NCI-H2081 (cell line): ENCODE measurements at places on chromosomes 11 and 22.

DNA sequence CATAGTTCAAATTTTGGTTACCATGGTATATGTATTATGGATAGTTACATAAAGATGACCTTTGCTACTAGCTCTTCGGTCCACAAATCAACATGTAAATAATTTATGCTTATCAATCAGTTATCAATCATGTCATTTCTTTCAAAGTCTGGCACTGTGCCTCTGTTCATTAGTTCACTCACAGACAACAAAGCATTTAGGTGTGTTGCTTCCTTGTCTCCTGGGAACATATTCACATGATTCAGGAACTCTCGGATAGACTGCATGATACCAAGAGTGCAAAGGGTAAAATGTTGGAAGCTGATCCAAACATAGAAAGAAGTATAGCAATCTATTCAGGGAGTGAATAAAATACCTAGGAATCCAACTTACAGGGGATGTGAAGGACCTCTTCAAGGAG lies 14.3 kb upstream of the ACRV1 start:
- no peak for DNase-seq

DNA sequence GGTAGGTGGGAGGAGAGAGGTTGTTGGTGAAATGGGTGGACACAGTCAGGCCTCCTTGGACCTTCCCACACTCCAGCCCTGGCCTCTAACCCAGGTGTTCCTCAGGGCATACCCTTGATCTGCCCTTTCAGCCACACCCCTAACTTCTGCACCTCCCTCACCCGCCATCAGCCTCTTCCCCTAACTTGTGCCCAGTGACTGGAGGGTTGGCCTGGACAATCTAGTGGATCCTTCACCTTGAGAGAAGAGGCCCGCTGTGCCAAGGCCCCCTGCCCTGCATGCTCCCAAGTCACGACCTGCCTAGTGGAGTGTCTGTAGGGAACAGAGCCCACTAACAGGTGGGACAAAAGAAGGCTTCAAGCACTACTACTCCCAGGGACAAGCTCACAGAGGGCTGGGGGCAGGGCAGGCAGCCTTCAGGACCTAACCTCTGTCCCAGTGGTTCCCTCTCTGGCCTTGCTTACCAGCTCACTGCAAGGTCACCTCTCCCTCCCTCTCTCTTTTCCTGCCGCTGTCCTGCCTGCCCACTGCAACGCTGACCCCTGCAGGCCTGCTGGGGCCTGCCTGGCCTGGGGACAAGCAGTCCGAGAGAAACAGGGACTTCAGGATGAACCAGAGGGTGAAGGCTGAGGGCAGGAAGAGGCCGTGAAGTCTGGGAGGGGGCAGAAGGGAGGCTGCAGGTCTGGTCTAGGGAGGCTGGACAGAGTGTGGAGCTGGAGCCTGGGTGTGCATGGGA lies 3.3 kb downstream of the SYT7 start:
- no peak for DNase-seq

GRCh38 chr11:128522943-128523518 lies 64.3 kb downstream of the ETS1 start:
- no peak for DNase-seq

DNA sequence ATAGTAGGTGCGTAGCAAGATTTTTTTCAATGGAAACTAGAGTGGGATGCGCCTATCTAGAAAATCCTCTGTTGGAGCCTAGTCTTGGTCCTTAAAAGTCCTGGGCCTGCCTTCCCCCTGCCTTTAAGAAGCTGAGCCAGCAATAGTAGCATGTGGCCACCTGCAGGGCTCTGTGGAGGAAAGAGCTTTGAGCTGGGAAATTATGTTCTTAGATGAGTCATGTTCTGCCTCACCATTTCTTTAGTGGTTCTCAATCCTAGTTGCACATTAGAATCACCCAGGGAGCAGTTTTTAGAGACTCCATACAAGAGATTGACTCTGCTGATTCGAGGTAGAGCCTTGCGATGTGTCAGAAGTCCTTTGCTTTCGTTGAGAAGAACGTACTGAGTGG lies 133.5 kb downstream of the COMMD9 start:
- no peak for DNase-seq

GRCh38 chr22:27561286-27561904 lies 240.2 kb downstream of the MN1 start:
- no peak for DNase-seq

DNA sequence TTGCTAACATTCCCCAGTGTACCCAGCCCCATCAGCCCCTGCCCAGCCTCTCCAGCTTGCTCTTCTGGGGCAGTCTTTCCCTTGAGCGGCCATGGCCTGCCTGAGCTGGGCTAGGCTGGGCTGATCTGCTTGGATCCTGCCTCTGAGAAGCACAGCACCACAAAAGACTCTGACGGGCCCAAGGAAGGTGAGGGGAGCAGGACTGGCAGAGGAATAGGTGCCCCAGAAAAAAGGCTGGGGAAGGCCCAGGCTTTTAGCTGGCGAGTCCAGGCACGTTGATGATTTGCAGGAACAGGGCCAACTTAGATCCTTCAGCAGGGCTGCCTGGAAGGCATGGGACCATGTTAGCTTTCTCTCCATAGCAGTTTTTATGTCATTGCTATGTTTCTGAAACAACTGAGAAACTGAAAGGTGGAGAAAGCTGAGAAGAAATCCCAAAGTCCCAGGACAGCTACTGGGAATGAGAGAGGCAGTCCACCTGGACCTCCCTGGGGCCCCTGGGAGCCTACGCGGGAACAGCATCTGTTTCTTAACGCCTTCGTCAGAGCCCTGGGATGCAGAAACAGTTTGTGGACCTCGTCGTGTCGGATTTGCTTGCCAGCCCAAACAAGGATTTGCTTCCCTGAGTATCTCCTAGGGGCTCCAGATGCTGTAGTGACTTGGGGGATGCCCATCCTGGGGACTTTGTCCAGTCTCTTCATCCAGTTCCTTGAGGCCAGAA lies 24.4 kb upstream of the FXYD6 start:
- no peak for DNase-seq

DNA sequence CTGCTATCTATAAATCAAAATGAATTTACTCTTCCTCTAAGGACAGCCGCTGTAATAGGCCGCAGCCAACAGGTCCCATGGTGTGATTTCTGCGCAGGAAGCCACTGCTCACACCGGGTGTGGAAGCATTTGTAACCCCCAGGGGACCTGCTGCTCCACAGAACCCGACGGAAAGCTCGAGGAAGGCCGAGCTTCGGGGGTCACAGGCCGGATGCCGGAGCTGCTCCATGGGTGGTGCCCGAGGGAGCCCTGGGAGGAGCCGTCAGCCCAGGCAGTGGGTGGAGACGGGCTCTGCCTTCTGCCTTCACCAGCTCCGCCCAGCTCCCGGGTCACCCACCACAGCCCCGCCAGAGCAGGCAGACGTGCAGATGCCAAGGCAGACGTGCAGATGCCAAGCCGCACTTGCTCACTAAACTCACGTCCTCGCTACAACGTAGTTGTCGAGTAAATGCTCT lies 63.5 kb downstream of the BRD1 start:
- no peak for DNase-seq

DNA sequence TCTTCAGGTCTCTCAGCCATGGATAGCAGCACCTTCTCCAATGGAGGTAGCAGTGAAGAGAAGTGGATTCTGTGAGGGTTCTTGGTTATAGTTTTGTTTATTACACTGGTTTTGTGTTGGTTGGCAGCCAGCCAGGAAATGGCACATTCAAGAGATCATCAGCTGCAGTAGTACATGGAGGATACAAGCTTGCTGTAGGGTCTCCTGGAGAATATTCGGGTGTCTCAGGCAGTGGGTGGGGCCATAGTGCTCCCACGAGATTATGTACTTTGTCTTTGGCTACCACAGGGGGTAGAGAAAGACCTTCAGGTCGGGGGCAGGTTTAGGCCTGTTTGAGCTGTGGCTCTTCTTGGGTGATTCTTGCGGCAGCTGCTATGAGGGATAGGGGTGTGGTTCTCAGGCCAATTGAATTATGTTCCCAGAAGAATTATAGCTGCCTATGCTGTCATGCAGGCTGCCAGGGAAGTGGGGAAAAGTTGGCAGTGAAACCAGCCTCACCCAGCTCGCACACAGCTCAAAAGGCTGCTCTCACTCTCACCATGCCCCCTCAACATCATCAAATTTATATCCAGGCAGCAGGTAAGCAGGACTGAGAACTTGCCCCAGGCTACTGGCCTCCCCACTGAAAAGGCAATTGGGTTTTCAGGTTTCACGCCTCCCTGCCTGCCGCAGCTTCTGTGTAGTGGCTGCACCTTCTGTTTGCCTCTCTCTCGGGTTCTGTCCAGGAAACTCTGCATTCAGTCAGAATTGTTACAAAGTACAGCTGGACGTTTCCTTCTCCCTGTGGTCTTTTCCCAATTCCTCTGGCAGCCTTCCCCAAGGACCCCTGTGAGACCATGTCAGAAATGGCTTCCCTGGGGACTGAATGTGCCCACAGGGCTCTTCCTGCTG lies 435.5 kb downstream of the LUZP2 start:
- peak; percentile 38 for DNase-seq

DNA sequence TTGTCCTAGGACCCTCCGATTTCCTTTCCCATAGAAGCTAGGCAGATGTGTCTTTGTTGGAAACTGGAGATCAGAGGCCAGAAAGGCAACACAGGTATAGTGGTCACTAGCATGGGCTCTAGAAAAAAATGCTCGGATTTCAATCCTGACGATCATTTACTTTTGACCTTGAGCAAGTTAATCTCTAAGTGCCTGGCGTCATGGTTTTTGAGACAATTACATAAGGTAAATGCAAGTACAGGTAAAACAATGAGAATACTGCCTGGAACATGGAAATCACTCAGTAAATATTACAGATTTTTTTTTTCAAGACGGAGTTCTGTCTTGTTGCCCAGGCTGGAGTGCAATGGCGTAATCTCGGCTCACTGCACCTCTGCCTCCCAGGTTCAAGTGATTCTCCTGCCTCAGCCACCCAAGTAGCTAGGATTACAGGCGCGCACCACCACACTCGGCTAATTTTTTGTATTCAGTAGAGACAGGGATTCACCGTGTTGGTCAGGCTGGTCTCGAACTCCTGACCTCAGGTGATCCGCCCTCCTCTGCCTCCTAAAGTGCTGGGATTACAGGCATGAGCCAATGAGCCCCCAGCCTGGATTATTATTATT lies 1.1 kb upstream of the DENND5A start:
- no peak for DNase-seq

DNA sequence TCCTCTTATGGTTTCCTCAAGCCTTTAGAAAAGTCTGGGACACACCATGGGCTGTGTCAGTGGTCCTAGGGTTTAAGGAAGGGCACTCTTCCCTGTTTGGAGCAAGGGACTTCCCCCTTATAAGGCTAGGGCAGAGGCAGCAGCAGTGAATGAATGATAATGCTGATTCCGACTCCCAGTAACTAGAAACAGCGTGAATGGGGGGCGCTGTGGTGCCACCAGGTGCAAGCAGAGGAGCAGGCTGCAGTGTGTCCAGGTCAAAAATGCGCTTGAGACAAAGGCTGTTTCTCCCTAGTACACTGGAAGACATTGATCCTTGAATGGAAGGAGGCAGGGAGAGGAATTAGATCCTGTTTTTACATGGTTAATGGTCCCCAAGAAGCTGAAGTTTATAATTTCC lies 11.6 kb upstream of the RIC3 start:
- no peak for DNase-seq

GRCh38 chr11:9148727-9149126 lies 57.3 kb upstream of the SCUBE2 start:
- DNase-seq, result no peak

DNA sequence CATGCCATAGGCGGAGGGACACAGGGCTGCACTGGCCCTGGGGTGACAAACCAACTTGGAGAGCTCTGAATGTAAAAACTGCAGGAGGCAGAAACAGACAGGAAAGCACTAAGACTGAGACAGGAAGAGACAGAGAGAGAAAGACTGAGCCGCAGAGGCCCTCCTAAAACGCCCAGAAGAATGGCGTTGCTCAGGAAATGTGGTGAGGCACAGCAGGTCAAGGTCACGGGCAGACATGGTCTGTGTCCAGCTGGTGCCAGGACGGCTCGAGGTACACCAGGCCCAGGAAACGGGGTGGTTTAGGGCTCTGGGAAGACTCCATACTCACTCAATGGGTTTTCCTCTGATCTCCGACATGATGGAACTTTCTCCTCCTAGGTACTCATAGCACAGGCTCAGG lies 29.1 kb downstream of the MAFF start:
- DNase-seq, result no peak

DNA sequence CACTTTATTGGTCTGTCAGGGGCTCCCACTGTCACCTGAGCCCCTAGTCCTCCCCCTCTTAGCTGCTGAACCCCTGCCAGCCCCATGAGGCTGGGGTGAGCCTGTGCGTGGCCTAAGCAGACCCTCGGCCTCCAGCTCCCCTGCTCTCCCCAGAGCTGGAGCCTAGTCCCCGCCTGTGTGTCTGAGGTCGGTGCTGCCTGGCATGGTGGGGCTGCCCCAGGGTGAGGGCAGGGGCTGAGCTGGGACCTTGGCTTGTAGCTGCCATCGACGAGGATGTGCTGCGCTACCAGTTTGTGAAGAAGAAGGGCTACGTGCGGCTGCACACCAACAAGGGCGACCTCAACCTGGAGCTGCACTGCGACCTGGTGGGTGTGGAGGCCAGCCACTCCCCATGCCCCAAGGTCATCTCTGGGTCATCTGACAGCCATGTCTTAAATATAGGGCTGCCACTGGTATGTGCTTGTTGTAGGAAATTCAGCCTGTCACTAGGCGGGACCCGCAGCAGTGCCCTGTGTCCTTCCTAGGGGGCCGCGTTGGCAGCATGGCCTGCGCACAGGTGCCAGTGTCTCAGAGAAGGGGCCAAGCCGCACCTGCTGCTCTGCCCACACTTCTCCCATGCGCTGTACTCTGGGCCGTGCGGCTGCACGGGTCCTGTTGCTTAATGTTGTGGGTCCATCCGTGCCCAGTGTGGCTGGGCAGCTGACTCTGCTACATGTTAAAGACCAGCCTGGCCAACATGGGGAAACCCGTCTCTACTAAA lies 21.0 kb downstream of the PPIL2 start:
- DNase-seq, result no peak

- DNase-seq, result no peak
Observed at GRCh38 chr11:8786933-8787332, 104.3 kb downstream of the RPL27A start.

DNA sequence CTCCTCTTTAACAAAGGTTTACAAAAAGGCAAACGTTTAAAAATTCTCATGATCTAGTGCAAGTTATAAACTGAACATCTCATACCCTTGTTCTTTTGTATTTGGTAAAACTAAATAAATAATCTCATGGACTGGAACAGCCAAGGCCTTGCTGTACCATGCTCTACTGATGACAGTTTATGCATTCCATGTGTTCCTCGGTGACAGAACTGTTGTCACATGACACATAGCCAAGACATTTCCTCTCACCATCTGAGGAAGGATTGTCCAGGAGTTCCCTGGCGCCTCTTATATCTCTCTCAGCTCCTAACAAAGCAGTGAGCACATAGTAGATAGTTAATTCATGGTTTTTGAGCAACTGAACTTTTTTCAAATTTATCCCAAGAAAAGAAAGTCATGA lies 12.6 kb downstream of the CCDC83 start:
- DNase-seq, result no peak

GRCh38 chr11:126456783-126457542 lies 101.5 kb downstream of the ST3GAL4 start:
- DNase-seq, result no peak

- DNase-seq, result peak; percentile 92
Observed at GRCh38 chr11:65890324-65891218, at the start of gene CCDC85B. Gene CCDC85B, plus strand, starts transcription at chr11:65890673. Its CDS starts 111 bp downstream, at chr11:65890784.
